ENCODE measurements at places on chromosomes 1 and 21. TPM values are rescaled to one million over a fixed set of nuclear protein-coding genes. Genes with fewer than 3 reads are reported as not detected.

The OR2L8 gene
- total RNA-seq = not detected

The HDAC1 gene
- 184 TPM for total RNA-seq

The MYOM3 gene
- total RNA-seq = 0.12 TPM

The SYCP1 gene
- total RNA-seq = not detected

The RPS6KC1 gene
- total RNA-seq = 22.3 TPM

- no peak for DNase-seq
Observed at GRCh38 chr1:4057603-4058002, 157.5 kb upstream of the C1orf174 start.

DNA sequence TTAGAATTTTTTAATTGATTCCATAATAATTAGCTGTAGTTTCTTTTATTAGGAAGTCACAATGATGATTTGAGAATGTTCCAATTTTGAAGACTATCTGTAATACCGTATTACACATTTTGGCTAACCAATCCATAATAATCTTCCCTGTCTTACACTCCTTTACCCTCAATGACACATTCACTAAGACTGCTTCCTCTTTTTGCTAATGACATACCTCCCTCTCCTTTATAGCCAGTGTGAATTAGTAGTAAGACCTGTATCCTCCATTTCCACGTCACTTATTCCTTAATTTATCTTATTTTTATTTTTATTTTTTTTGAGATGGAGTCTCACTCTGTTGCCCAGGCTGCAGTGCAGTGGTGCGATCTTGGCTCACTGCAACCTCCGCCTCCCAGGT is 10.1 kb downstream of the KDM1A start:
- no peak for DNase-seq

GRCh38 chr1:240993004-240993403 is 364.0 kb downstream of the RGS7 start:
- DNase-seq = no peak
